Sigmoid colon (tissue), 7 donors: ENCODE measurements at places on chromosomes 2 and 18. TPM values are rescaled to one million over a fixed set of nuclear protein-coding genes. Genes with fewer than 3 reads are reported as not detected.

DNA sequence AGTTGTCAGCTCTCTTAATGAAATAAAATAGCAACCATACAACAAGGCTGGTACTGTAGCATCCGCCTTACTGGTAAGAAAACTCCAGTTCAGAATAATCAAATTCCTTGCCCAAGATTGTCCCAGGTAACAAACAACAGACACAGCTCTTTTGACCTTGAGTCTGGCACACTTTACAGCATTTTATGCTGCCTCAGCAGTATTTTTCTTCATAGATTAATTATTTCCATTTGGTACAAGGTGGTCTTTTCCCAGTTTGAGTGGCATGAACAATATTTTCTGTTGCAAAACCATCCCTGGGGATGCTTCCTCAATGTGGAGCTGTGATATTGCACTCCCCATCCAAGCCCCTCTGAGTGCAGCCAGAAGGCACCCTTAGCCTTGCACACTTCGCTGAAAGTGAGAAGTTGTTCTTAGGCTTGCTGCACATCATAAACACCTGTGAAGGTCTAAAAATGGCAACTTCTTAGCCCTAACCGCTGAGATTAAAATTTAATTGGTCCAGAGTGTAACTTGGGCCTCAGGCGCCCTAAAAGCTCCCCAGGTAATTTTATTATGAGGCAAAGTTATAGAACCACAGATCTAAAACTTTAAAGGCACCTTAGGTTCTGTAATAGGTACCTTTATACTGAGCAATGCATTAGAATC is 523.3 kb downstream of the CMPK2 start:
- DNase-seq = no peak

- peak; percentile 76 for DNase-seq
These were observed 34.4 kb downstream of the LGALSL start for GRCh38 chr2:64488050-64488974.

- DNase-seq = no peak
These were observed 24.3 kb upstream of the PSMD14 start for GRCh38 chr2:161283926-161284325.

DNA sequence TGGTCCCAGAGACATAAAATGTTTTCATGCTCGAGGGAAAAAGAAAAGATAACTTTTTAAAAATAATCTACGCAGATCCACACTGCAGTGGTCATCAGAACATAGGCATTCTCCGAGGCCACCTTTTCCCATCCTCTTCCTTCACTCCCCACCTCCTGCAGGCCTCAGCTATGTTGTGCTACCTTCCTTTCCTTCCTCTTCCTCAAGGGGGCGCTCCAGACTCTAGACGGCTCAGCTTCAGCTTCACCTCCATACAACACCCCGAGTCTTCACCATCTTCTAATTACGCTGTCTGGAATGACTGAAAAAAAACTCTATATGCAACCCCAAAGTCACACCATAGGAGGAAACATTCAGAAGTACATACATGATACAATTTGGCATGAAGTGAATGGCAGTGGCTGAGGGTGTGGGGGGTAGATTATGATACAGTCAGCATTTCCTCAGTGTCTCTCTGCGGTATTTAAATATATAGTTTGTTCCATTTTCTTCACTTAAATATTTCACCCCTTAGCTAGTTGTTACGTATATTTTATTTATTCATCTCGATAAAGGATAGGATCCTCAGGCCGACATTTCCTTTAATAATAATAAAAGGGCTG is 583.6 kb downstream of the IRS1 start:
- DNase-seq = peak; percentile 79

DNA sequence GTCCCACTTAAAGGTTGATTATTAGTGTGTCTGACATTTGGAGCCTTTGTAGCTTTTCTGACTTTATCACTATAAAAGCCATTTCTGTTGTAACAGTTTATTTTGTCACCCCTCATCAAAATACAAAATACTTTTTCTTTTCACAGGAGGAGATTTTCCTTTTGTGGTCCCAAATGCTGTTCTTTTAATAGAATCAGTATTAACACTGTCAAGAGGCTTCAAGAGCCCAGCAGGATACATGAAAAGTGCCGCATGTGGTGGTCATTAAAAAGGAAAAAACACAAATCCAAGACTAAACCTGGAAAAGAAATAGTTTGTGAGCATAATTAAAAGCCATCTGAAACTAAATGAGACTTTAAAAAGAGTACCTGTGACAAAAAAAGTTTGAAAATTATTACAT is 515.7 kb downstream of the DCDC2C start:
- no peak for DNase-seq

DNA sequence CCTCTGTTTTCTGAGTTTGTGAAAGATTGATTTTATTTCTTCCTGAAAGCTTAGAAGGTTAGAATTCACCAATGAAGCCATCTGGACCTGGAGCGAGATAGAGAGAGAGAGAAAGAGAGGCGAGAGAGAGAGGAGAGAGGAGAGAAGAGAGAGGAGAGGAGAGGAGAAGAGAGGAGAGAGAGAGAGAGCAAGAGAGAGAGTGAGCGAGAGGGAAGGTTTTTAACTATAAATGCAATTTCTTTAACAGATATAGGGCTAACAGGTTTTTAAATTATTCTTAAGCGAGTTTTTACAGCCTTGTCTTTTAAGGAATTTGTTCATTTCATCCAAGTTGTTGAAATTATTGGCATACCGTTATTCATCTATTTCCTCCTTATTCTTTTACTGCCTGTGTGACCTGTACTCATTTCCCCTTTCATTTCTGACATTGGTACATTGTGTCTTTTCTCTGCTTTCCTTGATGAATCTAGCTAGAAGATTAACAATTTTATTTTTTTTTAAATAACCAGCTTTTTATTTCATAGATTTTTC is 56.1 kb downstream of the BABAM2 start:
- DNase-seq = no peak

GRCh38 chr2:232831496-232831895 is 38.6 kb upstream of the SNORC start:
- no peak for DNase-seq

- DNase-seq = no peak
These were observed 386.2 kb downstream of the PTPRM start for GRCh38 chr18:7953095-7953958.

- DNase-seq = no peak
These were observed 21.9 kb downstream of the PPP4R3B start for GRCh38 chr2:55595536-55595935.

DNA sequence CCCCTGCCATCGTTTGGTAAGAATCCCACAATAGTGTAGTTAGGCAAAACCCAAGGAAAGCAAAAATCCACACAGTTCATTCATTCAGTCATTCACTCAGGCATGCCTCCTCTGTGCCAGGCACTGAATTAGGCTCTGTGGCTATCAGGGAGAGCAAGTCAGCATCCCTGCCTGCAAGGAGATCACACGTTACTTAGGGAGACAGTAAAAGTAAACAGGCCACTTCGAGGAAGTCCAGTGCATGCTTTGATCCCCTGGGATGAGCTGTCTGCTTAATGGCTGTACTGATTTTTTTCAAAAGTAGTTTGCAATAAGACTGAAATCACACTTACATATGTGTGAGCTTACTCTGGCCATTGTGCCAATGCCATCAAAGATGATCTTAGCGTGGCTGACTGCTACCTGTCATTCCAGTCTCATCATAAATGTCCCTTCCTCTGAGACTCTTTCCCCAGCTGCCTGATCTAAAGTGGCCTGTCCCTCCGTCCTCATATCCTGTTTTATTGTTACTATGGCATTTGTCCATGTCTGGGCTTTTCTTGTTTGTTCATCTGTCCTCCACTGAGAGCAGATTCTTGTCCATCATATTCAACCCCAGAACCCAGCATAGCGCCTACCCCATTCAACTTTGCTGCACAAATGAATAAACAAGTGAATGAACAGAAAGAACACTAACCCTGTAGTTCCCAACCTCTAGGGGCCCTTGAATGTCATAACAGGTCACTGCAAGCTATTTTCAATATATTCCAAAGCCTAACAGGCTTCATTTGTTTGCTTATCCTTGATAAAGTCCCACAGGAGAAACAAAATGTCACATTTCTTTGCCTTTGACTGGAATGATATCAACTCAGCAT is 84.1 kb downstream of the GALNT14 start:
- DNase-seq = no peak

DNA sequence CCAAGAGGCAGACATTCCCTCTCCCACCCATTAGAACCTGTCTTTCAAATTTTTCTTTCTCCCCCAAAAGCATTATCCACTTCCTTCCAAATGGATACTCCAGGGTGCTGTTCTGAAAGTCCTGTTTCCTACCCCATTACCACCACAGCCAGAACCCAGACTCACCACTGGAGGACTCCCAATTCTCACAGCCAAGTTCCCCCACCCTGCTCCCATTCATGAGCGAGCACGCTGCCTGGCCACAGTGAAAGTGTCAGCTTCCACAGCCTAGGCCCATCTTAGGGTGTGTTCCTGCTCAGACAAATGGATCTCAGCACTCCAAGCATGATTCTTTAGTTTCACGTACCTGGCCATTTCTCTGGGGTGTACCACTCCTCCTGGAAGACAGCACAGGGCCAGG is 3.8 kb upstream of the ANKRD53 start:
- DNase-seq = no peak

GRCh38 chr18:22570492-22570891 is 152.8 kb upstream of the CTAGE1 start:
- no peak for DNase-seq

GRCh38 chr18:323253-323622 is 55.4 kb upstream of the THOC1 start:
- DNase-seq = no peak

DNA sequence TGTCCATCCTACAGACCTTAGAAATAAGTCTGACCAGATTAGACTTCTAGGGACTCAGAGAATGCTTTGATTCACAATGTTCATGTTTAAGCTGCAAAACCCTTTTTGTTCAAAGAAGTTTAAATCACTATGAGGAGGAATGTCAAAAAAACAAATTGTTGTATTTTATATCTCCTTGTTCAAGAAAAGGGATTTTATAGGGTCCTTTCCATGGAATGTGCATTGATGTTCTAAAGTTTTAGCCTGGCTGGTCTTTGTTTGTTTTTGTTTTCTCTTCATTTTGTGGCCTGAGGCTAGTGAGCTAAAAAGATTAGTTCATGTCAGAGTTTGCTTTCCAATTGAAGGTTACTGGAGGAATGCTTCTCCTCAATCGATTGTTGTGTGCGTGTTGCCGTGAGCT is 77.2 kb downstream of the MGAT5 start:
- no peak for DNase-seq

Gene SCG2
- total RNA-seq = 16.8 TPM

Gene TPO
- 3.5 TPM for total RNA-seq

Gene L3MBTL4
- 5.1 TPM for total RNA-seq

Gene KIF5C
- 11.1 TPM for total RNA-seq

Gene KYNU
- 1.4 TPM for total RNA-seq

Gene SKA1
- total RNA-seq = 0.68 TPM
